Lower lobe of right lung (tissue), 2 donors: ENCODE measurements at places on chromosomes 11 and 22. TPM values are rescaled to one million over a fixed set of nuclear protein-coding genes. Genes with fewer than 3 reads are reported as not detected.

The SYT8 gene
- total RNA-seq = 18.5 TPM

The MLC1 gene
- 3.2 TPM for total RNA-seq

The DCHS1 gene
- total RNA-seq = 23.2 TPM

The ALX4 gene
- total RNA-seq = not detected

The RIC3 gene
- 12.7 TPM for total RNA-seq

The RAB39A gene
- 3.1 TPM for total RNA-seq

The C22orf15 gene
- 5.9 TPM for total RNA-seq

The CCDC116 gene
- total RNA-seq = 0.41 TPM

The PVALB gene
- total RNA-seq = 4.5 TPM

The BLID gene
- 0.62 TPM for total RNA-seq

The ARHGAP42 gene
- total RNA-seq = 16.3 TPM

The KLHL35 gene
- 2.6 TPM for total RNA-seq

The TIMM10 gene
- 35.3 TPM for total RNA-seq

The CAPN1 gene
- 176 TPM for total RNA-seq

The TMEM45B gene
- 13.8 TPM for total RNA-seq

The OR4C12 gene
- not detected for total RNA-seq

The TRIM49D2 gene
- not detected for total RNA-seq

The CBY1 gene
- 30.8 TPM for total RNA-seq

The TNKS1BP1 gene
- total RNA-seq = 147 TPM

The P2RY6 gene
- 3.6 TPM for total RNA-seq

The EPS8L2 gene
- total RNA-seq = 156 TPM

The ATF4 gene
- total RNA-seq = 327 TPM

The IL10RA gene
- 37.7 TPM for total RNA-seq

The SLC5A12 gene
- total RNA-seq = not detected

The WBP2NL gene
- 1.9 TPM for total RNA-seq

The NXPE4 gene
- total RNA-seq = not detected

The CCND1 gene
- total RNA-seq = 202 TPM

The OR51B4 gene
- total RNA-seq = not detected

The FAM180B gene
- 0.53 TPM for total RNA-seq

The ESRRA gene
- 47.9 TPM for total RNA-seq

The LIF gene
- 3.1 TPM for total RNA-seq

The ZC3H12C gene
- 11.4 TPM for total RNA-seq

The LGALS1 gene
- 425 TPM for total RNA-seq

The OAF gene
- total RNA-seq = 17.8 TPM

The ZFPL1 gene
- total RNA-seq = 29.0 TPM

The TTC36 gene
- total RNA-seq = 1.0 TPM

The FOSL1 gene
- total RNA-seq = 2.2 TPM

The SMTNL1 gene
- total RNA-seq = not detected

The DSCAML1 gene
- 0.95 TPM for total RNA-seq

The PRRG4 gene
- total RNA-seq = 12.0 TPM

The FGF4 gene
- not detected for total RNA-seq
